Putamen (tissue), 1 donor: ENCODE measurements at places on chromosomes 3 and 15.

- DNase-seq = no peak
Observed at GRCh38 chr3:53079147-53079546, 33.3 kb upstream of the SFMBT1 start.

- DNase-seq = no peak
Observed at GRCh38 chr3:41715376-41715775, 246.5 kb downstream of the ULK4 start.

GRCh38 chr3:28252001-28252431 lies 10.6 kb downstream of the CMC1 start:
- no peak for DNase-seq

GRCh38 chr3:77468626-77469020 lies 428.7 kb downstream of the ROBO2 start:
- DNase-seq = no peak

DNA sequence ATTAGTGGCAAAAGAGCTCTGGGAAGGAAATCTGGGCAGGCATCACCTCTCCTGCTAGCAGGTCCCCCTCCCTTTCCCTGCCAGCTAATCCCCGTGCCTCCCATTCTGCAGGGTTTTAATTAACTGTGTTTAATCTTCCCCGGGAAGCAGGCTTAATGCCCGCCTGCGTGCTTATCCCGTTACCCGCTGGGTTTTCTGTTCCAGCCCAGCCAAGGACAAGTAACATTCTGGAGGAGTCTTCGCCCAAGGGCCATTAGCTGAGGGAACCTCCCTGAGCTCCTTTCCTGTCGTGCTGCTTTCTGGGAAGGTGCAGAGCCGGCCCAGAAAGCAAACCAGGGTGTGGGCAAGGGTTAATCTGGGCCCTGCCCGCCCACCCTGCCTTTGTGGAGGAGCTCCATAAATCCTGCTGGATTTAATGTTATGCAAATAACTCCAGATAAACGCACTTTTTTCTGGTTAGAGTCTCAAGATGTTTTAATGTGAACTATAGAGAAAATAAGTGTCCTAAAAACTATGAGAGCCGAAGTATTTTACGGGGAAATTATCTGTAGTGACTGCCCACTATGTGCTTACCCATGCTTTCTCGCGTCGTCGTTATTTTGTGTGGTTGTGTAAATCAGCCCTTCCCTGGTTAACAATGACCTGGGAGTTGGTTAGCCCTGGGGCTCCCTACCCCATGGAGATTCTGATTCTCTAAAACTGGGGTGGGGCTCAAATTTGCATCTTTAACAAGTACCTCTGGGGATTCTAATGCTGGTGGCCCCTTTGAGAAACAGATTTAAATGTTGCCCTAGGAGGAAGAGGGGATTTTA lies 25.9 kb downstream of the TRIM71 start:
- DNase-seq = no peak
